Dermis lymphatic vessel endothelial cell (primary cell): ENCODE measurements at places on chromosomes 6 and 20. TPM values are rescaled to one million over a fixed set of nuclear protein-coding genes. Genes with fewer than 3 reads are reported as not detected.

The ZNF391 gene
- 0.26 and 0.33 TPM in 2 replicates for total RNA-seq

The C20orf204 gene
- total RNA-seq, result 3.3 and 5.8 TPM in 2 replicates

The TSHZ2 gene
- 4.4 and 5.4 TPM in 2 replicates for total RNA-seq

The CGA gene
- total RNA-seq, result 0.11 TPM in 1 of 2 replicates, not detected in the other

The CALHM6 gene
- 3.7 and 4.2 TPM in 2 replicates for total RNA-seq

The C6orf58 gene
- 0.11 TPM in 1 of 2 replicates, not detected in the other for total RNA-seq

The RUNX2 gene
- under 0.01 TPM in 1 of 2 replicates, not detected in the other for total RNA-seq

The C6orf141 gene
- 56.2 and 79.6 TPM in 2 replicates for total RNA-seq

The FGD2 gene
- total RNA-seq, result not detected in 2 replicates

The RGS17 gene
- total RNA-seq, result 2.8 and 5.5 TPM in 2 replicates

The GNAS-AS1 gene
- 0.11 TPM in 1 of 2 replicates, not detected in the other for total RNA-seq

The LHFPL5 gene
- not detected in 2 replicates for total RNA-seq

The KCNG1 gene
- 1.8 and 2.8 TPM in 2 replicates for total RNA-seq

The CEP250 gene
- total RNA-seq, result 10.2 and 17.3 TPM in 2 replicates

The CLVS2 gene
- not detected in 2 replicates for total RNA-seq

The DDRGK1 gene
- 29.4 and 30.3 TPM in 2 replicates for total RNA-seq

The BPI gene
- total RNA-seq, result not detected in 2 replicates

The NKX2-2 gene
- total RNA-seq, result not detected in 2 replicates

The SNAP91 gene
- total RNA-seq, result 0.87 and 1.4 TPM in 2 replicates

The DXO gene
- total RNA-seq, result 7.3 and 8.3 TPM in 2 replicates

The GTSF1L gene
- 0.09 TPM in 1 of 2 replicates, not detected in the other for total RNA-seq
